ENCODE measurements at places on chromosomes 11 and 22. TPM values are rescaled to one million over a fixed set of nuclear protein-coding genes. Genes with fewer than 3 reads are reported as not detected.

Gene ELMOD1
- total RNA-seq: not detected

Gene TMPRSS13
- total RNA-seq: 1.7 TPM

Gene OR10A2
- under 0.01 TPM for total RNA-seq

Gene BTBD18
- total RNA-seq: under 0.01 TPM

Gene MS4A4A
- total RNA-seq: not detected

Gene C11orf42
- total RNA-seq: not detected

Gene HBG1
- total RNA-seq: not detected

Gene FOLR2
- total RNA-seq: not detected

Gene CNIH2
- not detected for total RNA-seq

Gene CEP57
- 34.5 TPM for total RNA-seq

Gene OR5P2
- total RNA-seq: not detected

Gene CALCA
- not detected for total RNA-seq

Gene STK33
- 3.6 TPM for total RNA-seq

Gene MYO7A
- total RNA-seq: 0.24 TPM

Gene MPZL2
- 106 TPM for total RNA-seq

Gene NLRP14
- total RNA-seq: 0.24 TPM

Gene POLDIP3
- total RNA-seq: 16.1 TPM

Gene LRRC74B
- not detected for total RNA-seq

Gene SYT8
- total RNA-seq: 1.9 TPM

Gene HBB
- total RNA-seq: not detected

Gene OR51B2
- not detected for total RNA-seq

Gene MUC6
- not detected for total RNA-seq

Gene POTEH
- not detected for total RNA-seq

Gene DEFB131B
- not detected for total RNA-seq

Gene MAPK8IP2
- total RNA-seq: 0.43 TPM

Gene CLCF1
- total RNA-seq: 8.9 TPM

Gene GGTLC2
- not detected for total RNA-seq

Gene CCDC81
- not detected for total RNA-seq

Gene FGF3
- not detected for total RNA-seq

Gene C11orf16
- not detected for total RNA-seq

Gene CRYBB2
- not detected for total RNA-seq

Gene MS4A1
- not detected for total RNA-seq
